Naive thymus-derived CD8-positive, alpha-beta T cell (primary cell): ENCODE measurements at places on chromosomes 6 and 20. TPM values are rescaled to one million over a fixed set of nuclear protein-coding genes. Genes with fewer than 3 reads are reported as not detected.

- H3K27ac ChIP-seq: no peak overlapping the region
- H3K36me3 ChIP-seq: peaks cover 81% of the 10 kb centered on the region
- no peak overlapping the region for H3K4me3 ChIP-seq
- no peaks in the 10 kb centered on the region for H3K27me3 ChIP-seq
Observed at GRCh38 chr6:89777455-89777854, 42.1 kb downstream of the MDN1 start.

DNA sequence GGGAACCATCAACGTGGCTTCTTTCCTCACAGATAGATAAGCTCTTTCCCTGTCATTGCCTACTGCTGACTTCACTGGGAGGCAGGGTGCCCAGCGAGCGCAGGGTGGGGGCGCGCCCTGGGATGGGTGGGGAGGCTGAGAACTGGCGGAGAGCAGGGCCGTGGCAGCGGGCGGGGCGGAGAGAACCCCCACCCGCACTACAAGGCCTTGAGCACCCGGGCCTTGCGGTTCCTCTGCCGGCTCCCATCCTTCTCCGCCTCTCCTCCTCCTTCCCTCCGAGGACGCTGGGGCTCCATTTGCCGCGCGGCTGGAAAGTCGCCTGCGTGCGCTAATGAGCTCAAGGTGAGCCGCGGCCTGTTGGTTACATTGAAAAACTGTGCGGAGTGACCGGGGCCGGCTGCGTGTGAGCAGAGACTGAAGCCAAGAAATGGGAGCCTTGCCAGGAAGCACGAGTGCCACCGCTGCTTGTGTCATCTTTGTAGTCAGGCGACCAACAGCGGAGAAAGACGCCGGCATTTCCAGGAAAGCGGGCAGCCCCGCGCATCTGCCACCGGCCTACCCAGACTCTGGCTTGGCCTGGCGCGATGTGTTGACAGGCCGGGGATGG lies 963.5 kb upstream of the SLC35B3 start:
- DNase-seq: no peak
- no peak overlapping the region for H3K27ac ChIP-seq
- no peak overlapping the region for H3K4me3 ChIP-seq
- H3K4me1 ChIP-seq: no peaks in the 10 kb centered on the region

DNA sequence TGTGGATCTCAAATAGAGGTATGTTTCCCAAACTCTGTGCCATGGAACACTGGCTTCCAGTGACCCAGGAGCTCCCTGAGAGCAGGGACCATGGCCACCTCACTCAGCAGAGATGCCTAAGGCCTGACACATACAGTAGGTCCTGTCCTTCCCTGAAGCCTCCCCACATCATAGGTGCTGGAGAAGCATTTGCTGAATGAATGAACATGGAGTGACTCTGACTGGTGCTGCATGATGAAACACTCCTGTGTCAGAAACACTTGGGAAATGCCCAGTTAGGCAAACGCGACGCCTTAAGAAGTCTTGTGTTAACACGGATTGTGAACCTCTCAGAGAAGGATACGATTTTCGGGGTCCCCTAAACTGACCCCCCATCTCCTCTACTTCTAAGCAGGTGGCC lies 14.3 kb downstream of the SLA2 start:
- peak overlapping the region; percentile 89 for H3K27ac ChIP-seq
- no peak for DNase-seq
- H3K4me1 ChIP-seq: peaks cover 61% of the 10 kb centered on the region
- no peaks in the 10 kb centered on the region for H3K27me3 ChIP-seq
- peak overlapping the region; percentile 43 for H3K4me3 ChIP-seq

DNA sequence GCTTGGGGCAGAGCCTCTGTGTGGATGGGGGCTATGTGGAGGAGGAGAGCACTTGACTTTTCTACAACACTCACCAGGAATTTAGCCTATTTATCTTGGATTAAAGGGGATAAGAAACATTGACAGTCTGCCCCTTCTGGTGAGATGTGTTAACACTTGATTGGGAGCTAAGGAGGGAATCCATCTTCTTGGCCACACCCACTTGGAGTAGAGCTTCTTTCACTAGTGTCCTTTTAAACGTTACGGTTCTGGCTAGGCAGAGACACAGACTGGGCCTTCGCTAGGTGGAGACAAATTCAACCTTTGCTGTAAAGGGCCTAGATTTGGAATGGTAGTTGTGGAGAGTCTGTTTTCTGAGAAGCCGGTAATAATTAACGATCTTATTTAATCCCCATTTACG lies 15.5 kb upstream of the TPBG start:
- H3K36me3 ChIP-seq: no peaks in the 10 kb centered on the region
- no peak overlapping the region for H3K27ac ChIP-seq
- no peak for DNase-seq
- no peaks in the 10 kb centered on the region for H3K4me1 ChIP-seq

- H3K27me3 ChIP-seq: peaks cover 6% of the 10 kb centered on the region
- no peak for DNase-seq
- H3K27ac ChIP-seq: no peak overlapping the region
Observed at GRCh38 chr6:45949256-45949655, 66.4 kb downstream of the CLIC5 start.

DNA sequence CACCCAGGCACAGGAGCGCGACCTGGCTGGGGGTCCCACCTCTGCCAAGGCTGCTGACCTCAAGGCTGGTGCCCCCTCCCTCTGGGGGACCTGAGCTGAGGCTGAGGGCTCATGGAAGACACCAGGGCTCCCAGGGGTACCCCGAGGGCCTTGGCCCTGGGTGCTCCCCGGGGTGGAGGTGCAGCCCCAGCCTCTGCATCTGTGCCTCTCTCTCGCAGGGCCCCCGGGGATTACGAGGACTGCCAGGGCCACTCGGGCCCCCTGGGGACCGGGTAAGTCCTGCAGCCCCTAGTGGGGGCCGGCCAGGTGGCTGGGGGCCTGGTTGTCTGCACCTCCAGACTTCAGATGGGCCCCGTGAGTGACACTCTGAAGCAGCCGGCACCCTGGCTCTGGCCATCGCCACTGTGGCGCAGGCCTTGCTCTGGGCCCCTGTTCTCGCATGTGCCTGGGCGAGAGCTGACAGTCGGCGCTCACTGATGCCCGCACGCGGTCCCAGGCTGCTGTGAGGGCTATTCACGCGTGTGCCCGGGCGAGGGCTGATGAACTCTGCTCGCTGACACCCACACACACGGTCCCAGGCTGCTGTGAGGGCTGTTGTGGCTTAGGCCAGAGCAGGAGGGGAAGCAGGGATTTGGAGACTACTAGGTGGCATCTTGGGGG lies 9.3 kb downstream of the COL9A3 start:
- H3K36me3 ChIP-seq: no peaks in the 10 kb centered on the region
- H3K4me3 ChIP-seq: no peak overlapping the region
- no peaks in the 10 kb centered on the region for H3K4me1 ChIP-seq
- H3K27ac ChIP-seq: no peak overlapping the region
- no peaks in the 10 kb centered on the region for H3K27me3 ChIP-seq

- no peak for DNase-seq
- no peaks in the 10 kb centered on the region for H3K27me3 ChIP-seq
- no peak overlapping the region for H3K27ac ChIP-seq
- H3K4me1 ChIP-seq: peaks cover 2% of the 10 kb centered on the region
- no peak overlapping the region for H3K4me3 ChIP-seq
Observed at GRCh38 chr6:145569140-145569539, 166.2 kb downstream of the EPM2A start.

DNA sequence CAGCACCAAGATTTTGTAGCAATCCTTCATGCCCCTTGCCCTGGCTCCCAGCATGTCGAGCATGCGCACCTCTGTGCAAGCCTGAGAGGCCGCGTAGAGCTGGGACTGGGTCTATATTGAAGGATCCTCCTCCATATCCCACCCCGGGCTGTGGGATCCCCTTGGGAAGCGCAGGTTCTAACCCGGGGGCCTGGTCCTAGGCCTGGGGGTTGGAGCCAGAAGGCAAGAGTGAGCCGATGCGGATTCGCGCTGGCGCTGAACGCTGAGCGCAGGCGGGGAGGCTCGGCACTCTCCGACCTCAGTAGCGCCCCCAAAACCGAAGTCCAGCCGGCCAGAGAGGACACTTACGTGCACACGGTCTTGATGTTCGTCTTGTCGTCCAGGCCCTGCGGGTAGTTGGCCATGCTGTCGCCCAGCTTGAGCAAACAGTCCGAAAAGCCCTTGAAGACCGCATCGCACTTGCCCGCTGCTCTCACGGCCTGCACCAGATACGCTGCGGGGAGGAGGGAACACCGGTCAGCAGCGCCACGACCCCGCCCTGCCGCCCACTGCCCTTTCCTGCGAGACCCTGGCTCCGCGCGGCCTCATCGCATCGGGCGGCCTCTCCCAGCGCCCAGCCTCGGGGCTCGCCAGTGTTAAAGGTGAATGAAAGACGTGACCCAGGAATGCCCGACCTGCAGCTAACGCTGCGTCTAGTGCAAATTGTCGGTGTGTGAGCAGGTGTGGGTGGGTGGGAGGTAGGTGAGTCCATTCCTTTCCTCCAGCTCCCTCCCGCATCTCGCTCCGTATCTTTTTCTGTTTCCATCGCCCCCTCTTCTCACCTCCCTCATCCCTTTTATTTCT lies 4.5 kb downstream of the NRN1 start:
- peaks cover 3% of the 10 kb centered on the region for H3K36me3 ChIP-seq
- peaks cover 72% of the 10 kb centered on the region for H3K4me1 ChIP-seq
- peak overlapping the region; percentile 55 for H3K27ac ChIP-seq

DNA sequence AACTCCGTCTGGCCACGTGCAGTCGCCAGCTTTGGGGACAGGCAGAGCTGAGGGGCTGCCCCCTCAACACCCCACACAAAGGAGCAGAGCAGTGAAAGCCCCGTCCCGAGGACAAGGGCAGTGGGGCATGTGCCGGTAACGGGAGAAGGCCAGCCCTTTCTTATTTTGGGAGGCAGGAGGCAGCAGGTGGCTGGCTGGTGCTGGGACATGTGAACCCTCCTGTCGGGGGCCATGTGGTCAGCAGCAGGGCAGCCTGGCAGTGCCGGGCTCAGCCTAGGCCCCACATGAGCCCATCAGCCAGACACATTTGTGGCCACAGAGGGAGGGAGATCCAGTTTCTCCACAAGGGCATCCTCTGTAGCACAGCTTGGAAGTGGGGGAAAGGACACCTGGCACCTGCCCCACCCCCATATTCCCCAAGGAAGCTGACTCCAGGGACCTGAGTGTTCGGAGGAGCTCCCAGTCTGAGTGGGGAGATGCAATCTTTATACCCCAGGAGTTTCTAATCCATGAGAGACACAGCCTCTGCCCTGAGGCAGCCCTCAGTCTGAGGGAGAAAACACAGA lies 137.6 kb downstream of the MRPL14 start:
- no peaks in the 10 kb centered on the region for H3K27me3 ChIP-seq
- H3K36me3 ChIP-seq: no peaks in the 10 kb centered on the region
- H3K27ac ChIP-seq: no peak overlapping the region
- H3K4me3 ChIP-seq: no peak overlapping the region
- H3K4me1 ChIP-seq: no peaks in the 10 kb centered on the region
- no peak for DNase-seq

GRCh38 chr6:3844097-3844463 lies 5.1 kb upstream of the FAM50B start:
- no peak overlapping the region for H3K27ac ChIP-seq
- H3K4me1 ChIP-seq: peaks cover 13% of the 10 kb centered on the region
- H3K36me3 ChIP-seq: no peaks in the 10 kb centered on the region
- no peak overlapping the region for H3K4me3 ChIP-seq

IDH3B gene
- polyA plus RNA-seq: 126 TPM

ASF1A gene
- polyA plus RNA-seq: 45.3 TPM

GRCh38 chr6:108074359-108075144 lies at the start of gene OSTM1:
OSTM1 (minus strand) TSS chr6:108074741; CDS start chr6:108074651, 90 bp downstream.
- H3K4me3 ChIP-seq: peak within 1 kb of the TSS; percentile 92
- DNase-seq: peak; percentile 95
- H3K27ac ChIP-seq: peak within 1 kb of the TSS; percentile 95

GRCh38 chr6:17712576-17712975 lies 5.9 kb upstream of the NUP153 start:
- H3K27ac ChIP-seq: no peak overlapping the region
- no peaks in the 10 kb centered on the region for H3K27me3 ChIP-seq
- DNase-seq: no peak
- no peak overlapping the region for H3K4me3 ChIP-seq
- H3K36me3 ChIP-seq: no peaks in the 10 kb centered on the region
- no peaks in the 10 kb centered on the region for H3K4me1 ChIP-seq

SLC16A10 gene
- polyA plus RNA-seq: 27.7 TPM

- H3K27me3 ChIP-seq: peaks cover 32% of the 10 kb centered on the region
- no peak for DNase-seq
- H3K36me3 ChIP-seq: no peaks in the 10 kb centered on the region
- no peak overlapping the region for H3K4me3 ChIP-seq
- H3K4me1 ChIP-seq: no peaks in the 10 kb centered on the region
- no peak overlapping the region for H3K27ac ChIP-seq
Observed at GRCh38 chr6:127207591-127208120, 59.0 kb upstream of the RNF146 start.
